ENCODE measurements at places on chromosomes 6 and 20. TPM values are rescaled to one million over a fixed set of nuclear protein-coding genes. Genes with fewer than 3 reads are reported as not detected.
A peak's percentile ranks its signal among the peaks of the same experiment; 100 is the strongest.

The ANKRD6 gene
- 22.9 TPM for total RNA-seq

DNA sequence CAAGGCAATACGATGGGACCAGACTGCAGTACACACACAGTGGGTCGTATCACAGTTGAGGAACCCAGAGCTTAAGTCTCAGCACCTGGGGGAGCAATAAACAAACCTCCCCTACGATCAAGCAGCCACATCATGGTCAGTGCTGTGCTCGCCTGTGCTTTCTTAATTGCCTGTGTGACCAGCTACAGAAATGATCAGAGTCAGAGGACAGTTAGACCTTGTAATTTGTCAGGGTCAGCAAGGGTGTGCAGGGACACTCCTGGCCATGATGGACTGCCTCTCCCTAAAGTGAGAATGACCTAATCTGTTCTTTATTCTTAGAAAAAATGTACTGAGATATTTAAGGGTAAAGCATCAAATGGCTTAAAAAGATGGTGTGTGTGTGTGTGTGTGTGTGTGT, 78.4 kb downstream of the OPRM1 start:
- no peaks in the 10 kb centered on the region for H3K4me1 ChIP-seq
- no peaks in the 10 kb centered on the region for H3K27me3 ChIP-seq
- no peak for DNase-seq
- no peak overlapping the region for H3K4me3 ChIP-seq
- H3K36me3 ChIP-seq, result no peaks in the 10 kb centered on the region

GRCh38 chr6:151493804-151494234, at the start of gene CCDC170:
CCDC170 (plus strand) TSS chr6:151494017; CDS start chr6:151494129, 112 bp downstream.
- no peaks in the 10 kb centered on the region for H3K4me1 ChIP-seq
- peak; percentile 50 for DNase-seq
- peak within 1 kb of the TSS; percentile 72 for H3K4me3 ChIP-seq
- peak within 1 kb of the TSS; percentile 81 for H3K27ac ChIP-seq
- no peaks in the 10 kb centered on the region for H3K36me3 ChIP-seq
- H3K27me3 ChIP-seq, result no peaks in the 10 kb centered on the region

DNA sequence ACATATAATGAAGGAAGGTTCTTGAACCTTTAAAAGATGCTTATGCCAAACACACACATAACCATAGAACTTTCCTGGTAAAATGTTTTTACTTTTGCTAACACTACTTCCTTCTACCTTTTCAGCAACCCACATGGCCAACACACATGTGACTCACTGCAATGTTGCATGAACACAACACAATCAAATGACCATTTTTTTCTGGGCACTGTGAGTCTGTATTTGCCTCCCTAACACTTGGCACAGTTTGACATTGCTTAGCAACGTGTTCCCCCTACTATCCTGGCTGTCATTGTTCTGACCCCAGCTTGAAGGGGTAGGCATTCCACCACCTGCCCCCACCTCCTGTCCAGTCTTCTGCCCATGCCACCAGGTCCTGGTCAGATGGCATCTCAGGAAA, 204.8 kb upstream of the PRND start:
- no peaks in the 10 kb centered on the region for H3K27me3 ChIP-seq
- H3K27ac ChIP-seq, result no peak overlapping the region
- no peaks in the 10 kb centered on the region for H3K4me1 ChIP-seq
- H3K4me3 ChIP-seq, result no peak overlapping the region

DNA sequence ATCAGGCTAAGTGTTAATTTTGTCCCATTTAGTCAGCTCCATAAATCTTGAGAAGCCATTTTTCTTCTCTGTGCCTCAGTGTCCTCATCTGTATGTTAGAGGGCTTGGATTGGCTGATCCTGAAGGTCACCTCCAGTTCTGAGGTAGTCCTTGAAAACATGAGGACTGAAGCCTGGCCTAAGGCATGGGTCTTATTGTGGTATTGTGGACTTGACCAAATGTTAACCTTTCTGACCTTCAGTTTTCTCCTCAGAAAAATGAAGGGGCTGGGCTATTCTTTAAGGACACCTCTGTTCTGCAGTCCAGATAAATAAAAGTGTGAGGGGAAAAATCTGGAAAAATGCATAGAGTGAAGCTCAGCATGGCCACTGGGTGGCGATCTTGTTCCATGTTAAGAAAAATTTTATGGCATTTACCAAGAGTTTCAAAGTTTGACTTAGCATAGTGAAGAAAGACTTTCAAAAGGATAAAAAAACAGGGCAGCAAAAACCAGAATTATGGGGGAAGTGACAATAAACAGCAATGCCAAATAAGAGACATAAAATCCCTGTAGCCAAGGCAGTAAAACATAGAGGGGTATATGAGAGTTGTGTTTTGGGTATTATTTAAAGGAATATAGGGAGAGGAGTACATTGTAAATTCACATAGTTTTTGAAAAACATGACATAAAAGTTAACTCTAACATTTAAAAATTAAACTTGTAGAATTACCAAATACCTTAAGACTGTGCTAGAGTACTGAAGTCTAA, 13.2 kb upstream of the TFB1M start:
- DNase-seq, result peak; percentile 51
- H3K4me3 ChIP-seq, result no peak overlapping the region
- no peaks in the 10 kb centered on the region for H3K36me3 ChIP-seq
- H3K27me3 ChIP-seq, result no peaks in the 10 kb centered on the region
- no peaks in the 10 kb centered on the region for H3K4me1 ChIP-seq
